HFFc6 (cell line): ENCODE measurements at places on chromosomes 13 and 19. TPM values are rescaled to one million over a fixed set of nuclear protein-coding genes. Genes with fewer than 3 reads are reported as not detected.

DNA sequence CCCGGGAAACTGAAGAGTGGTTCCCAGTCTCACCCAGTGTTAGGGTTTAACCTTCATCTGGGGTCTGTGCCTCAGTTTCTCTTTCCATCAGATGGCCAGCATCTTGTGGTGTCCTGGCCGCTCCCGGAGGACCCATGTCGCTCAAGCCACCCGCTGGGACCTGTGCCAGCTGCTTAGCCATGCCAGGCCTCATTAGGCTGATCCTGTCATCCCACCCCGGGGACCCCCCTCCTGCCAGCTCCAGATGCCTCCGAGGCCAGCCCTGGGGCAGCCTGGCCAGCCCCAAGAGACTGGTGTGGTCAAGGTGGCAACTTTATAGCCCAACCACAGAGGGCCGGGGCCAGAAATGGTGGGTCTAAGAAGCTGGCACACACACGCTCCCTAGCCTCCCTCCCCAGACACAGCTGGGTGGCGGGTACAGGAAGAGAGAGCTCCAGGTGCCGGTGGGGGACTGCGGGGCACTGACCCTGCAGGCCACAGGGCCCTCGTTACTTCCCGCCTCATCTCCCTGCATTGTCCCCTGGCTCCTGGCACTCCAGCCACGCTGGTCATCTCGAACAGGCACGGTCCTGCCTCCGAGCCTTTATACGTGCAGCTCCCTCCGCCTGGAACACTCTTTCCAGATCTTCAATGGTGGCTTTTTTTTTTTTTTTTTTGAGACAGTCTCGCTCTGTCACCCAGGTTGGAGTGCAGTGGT is 3.4 kb downstream of the NRTN start:
- H3K4me1 ChIP-seq: peaks cover 5% of the 10 kb centered on the region; the same call in 1 of the 2 replicates
- no peaks in the 10 kb centered on the region for H3K36me3 ChIP-seq
- DNase-seq: no peak
- no peak overlapping the region for H3K27ac ChIP-seq

DNA sequence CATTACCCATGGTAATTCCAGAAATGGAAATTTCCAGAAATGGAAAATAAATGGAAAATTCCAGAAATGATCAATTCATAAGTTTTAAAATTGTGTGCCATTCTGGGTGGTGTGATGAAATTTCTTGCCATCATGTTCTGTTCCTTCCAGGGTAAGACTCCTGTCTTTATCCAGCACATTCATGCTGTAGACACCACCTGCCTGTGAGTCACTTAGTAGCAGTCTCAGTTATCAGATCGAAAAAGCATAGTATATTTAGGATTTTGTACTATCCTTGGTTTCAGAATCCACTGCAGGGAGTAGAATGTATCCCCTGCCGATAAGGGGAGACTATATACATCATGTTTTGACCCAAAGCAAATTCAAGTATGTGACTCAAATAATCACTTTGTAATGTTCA is 26.7 kb upstream of the CSNK1A1L start:
- no peak for DNase-seq
- H3K4me1 ChIP-seq: peaks cover 70% of the 10 kb centered on the region
- no peak overlapping the region for H3K4me3 ChIP-seq
- H3K27me3 ChIP-seq: no peaks in the 10 kb centered on the region
- H3K27ac ChIP-seq: 0 out of 2 replicates have a peak overlapping the region, but pooled peaks have one; percentile 5

DNA sequence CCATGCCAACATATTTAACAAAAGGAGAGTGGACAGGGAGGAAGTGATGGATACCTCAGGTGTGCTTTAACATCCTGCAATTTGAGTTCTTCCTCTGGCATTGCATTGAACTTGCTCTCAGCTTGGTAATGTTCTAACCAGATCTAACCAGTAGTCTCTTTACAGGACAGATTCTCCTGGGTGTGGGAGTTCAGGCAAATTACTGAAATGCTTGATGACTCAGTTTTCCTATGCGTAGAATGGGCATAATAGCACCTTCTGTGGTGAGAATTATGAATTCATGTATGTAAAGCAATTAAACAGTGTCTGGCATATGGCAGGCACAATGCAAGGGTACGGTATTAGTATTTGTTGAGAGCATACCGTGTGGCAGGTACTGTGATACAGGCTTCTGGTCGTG is 3.6 kb downstream of the AKAP11 start:
- no peak for DNase-seq
- H3K4me1 ChIP-seq: peaks cover 52% of the 10 kb centered on the region
- no peaks in the 10 kb centered on the region; the same call in 1 of the 2 replicates for H3K36me3 ChIP-seq
- no peaks in the 10 kb centered on the region for H3K27me3 ChIP-seq
- H3K4me3 ChIP-seq: no peak overlapping the region

- H3K27me3 ChIP-seq: peaks cover 2% of the 10 kb centered on the region; the same call in 1 of the 2 replicates
- H3K27ac ChIP-seq: peak overlapping the region; percentile 43
- DNase-seq: no peak
- H3K4me1 ChIP-seq: peaks cover 18% of the 10 kb centered on the region
These were observed 121.0 kb downstream of the MRPL57 start for GRCh38 chr13:21297447-21297846.

DNA sequence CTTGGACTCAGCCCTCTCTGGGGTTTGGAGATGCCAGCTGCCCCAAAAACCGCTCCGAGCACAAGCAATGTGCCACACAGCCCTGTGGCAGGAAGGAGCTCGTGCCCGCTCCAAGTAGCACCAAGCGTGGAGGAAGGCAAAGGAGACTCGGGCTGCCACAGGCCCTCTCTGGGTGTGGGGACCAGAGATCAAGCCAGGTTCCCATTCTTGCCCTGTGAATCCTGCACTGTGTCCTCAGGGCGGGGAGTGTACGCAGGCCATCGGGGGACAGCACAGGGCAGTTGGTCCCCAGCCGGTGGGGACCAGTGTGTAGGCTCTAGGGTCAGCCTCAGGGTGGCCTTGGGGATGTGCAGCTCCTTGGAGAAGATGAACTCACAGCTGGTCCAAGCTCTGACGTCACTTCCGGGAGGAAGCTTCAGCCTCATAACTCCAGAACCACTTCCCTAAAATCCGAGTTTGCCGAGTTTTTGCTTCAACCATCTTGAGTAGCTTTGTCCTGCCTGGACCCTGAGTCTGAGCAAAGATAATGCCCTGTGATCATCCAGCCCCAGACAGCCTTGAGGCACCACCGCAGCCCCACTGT is 9.3 kb upstream of the CPAMD8 start:
- no peak for DNase-seq
- no peaks in the 10 kb centered on the region for H3K36me3 ChIP-seq
- H3K4me3 ChIP-seq: no peak overlapping the region
- peaks cover 17% of the 10 kb centered on the region for H3K27me3 ChIP-seq

DNA sequence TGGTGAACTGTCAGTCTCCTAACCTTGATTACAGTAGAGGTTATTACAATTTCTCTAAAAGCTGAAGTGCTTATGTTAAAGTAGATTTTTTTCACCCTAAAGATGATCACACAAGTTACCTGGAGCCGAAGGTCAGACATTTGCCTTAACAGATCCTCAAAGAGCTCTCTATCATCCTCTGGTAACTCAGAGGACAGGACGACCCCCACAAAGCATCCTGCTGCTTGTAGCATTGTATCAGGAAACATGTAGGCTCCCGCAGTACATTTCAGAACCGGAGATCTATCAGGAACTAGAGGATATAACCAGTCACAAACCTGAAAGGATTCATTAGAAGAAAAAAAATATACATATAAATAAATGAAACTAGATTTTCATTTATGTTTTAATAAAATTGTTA is 14.9 kb downstream of the SPART start:
- no peak for DNase-seq
- no peaks in the 10 kb centered on the region for H3K27me3 ChIP-seq
- peaks cover 43% of the 10 kb centered on the region for H3K4me1 ChIP-seq
- H3K36me3 ChIP-seq: peaks cover 49% of the 10 kb centered on the region

- H3K4me3 ChIP-seq: no peak overlapping the region
- DNase-seq: peak; percentile 37
- peaks cover 9% of the 10 kb centered on the region for H3K36me3 ChIP-seq
These were observed 175.2 kb downstream of the TDRD3 start for GRCh38 chr13:60572003-60572798.

- H3K36me3 ChIP-seq: peaks cover 55% of the 10 kb centered on the region
- DNase-seq: no peak
- H3K4me1 ChIP-seq: peaks cover 73% of the 10 kb centered on the region
- H3K27me3 ChIP-seq: peaks cover 2% of the 10 kb centered on the region; the same call in 1 of the 2 replicates
- no peak overlapping the region for H3K4me3 ChIP-seq
These were observed 5.8 kb downstream of the RPL21 start for GRCh38 chr13:27257233-27257568.

GRCh38 chr19:44371815-44372480 is 15.5 kb upstream of the ZNF112 start:
- peaks cover 2% of the 10 kb centered on the region for H3K27me3 ChIP-seq
- H3K27ac ChIP-seq: no peak overlapping the region
- no peak for DNase-seq
- H3K36me3 ChIP-seq: no peaks in the 10 kb centered on the region
- H3K4me3 ChIP-seq: no peak overlapping the region; the same call in 1 of the 2 replicates

NTN5 gene
- total RNA-seq: 0.18 TPM in 1 of 3 replicates, not detected in the others

PALM gene
- total RNA-seq: 0.14 TPM in 1 of 3 replicates, not detected in the others

ZFR2 gene
- total RNA-seq: not detected in 3 replicates

ADM5 gene
- 0.65 and 0.74 TPM in 2 replicates for total RNA-seq
